ENCODE measurements at places on chromosomes 2 and 18. TPM values are rescaled to one million over a fixed set of nuclear protein-coding genes. Genes with fewer than 3 reads are reported as not detected.

The POTEC gene
- total RNA-seq: not detected

The PRADC1 gene
- total RNA-seq: 19.1 TPM

The CCBE1 gene
- total RNA-seq: 1.8 TPM

The GAD1 gene
- total RNA-seq: 0.57 TPM

The NOSTRIN gene
- 31.4 TPM for total RNA-seq

DNA sequence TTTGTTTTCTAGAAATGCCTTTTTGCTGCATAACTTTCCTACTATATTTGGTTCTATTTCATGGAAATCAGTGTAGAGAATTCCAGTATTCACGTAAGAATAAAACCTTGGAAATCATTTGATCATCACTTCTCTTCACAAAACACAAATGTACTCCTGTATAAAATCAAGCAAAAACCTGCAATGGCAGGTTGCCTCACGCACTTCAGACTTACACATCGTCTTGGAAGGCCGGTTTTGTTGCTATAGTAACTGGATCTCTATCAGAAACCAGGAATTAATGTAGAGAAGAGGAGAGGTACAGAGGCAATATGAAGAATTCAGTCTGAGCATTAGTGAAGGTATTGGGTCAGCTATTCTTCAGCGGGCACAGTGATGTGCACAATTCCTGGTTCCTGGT is 370.7 kb upstream of the CYRIA start:
- DNase-seq: no peak

GRCh38 chr18:40980171-40980570 is 974.9 kb upstream of the PIK3C3 start:
- DNase-seq: no peak

DNA sequence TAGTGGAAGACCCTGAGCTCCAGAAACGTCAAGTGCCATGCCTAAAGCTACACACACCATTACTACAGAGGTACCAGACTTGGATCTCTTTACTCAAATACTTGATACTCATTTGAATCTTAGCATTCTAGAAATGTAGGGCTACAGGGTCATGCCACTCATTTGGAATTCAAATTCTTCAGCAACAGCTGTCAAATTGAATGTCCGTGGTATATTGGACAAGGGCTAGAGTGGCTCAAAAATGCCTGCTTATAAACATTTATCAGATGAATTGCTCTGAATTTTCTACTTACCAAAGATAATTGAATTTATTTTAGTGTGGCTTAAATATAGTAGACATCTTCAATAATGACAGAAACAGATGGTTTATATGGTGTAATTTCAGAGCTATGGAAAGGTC is 669.7 kb downstream of the SLC4A3 start:
- DNase-seq: no peak

- no peak for DNase-seq
These were observed 70.2 kb upstream of the RAPH1 start for GRCh38 chr2:203605302-203605701.

GRCh38 chr2:224933431-224933830 is 108.8 kb downstream of the DOCK10 start:
- DNase-seq: no peak

DNA sequence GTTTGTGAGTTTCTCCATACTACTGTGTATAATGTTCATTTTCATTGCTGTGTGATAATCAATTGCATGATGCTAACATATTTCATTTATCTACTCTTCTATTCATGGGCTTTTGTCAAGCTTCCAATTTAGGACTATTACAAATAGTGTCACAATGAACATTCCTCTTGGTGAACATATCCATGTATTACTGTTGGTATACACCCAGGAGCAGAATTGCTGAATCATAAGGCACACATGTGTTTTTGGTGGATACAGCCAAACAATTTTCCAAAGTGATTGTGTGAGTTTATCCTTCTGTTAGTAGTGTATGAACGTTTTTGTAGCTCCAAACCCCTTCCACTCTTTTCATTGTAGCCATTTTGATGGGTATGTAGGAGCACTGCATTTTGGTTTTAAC is 101.6 kb upstream of the COPS8 start:
- no peak for DNase-seq

DNA sequence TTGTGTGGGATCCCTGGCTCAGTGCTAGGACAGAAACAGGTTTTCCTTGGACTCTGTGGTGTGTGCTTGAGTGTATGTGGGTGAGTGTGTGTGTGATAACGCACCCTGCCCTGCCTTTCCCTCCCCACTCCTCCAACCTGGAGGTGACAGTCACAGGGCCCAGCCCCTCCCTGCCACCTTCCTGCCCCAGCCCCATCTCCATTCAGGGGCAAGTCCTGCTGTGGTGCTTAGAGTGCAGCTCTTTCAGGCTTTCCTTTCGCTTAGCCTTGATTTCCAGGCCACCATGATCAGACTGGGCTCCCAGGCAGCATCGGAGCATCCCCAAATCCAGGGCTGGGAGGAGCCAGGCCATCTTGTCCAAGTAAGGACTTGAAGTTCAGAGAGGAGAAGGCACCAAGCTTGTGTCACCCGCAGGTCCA is 185.2 kb downstream of the ZFP36L2 start:
- DNase-seq: no peak

- no peak for DNase-seq
These were observed 57.3 kb upstream of the FAM117B start for GRCh38 chr2:202577250-202578183.

- DNase-seq: no peak
These were observed 24.6 kb upstream of the TLK1 start for GRCh38 chr2:171185165-171185818.

GRCh38 chr18:63207835-63208234 is 111.7 kb downstream of the BCL2 start:
- no peak for DNase-seq

DNA sequence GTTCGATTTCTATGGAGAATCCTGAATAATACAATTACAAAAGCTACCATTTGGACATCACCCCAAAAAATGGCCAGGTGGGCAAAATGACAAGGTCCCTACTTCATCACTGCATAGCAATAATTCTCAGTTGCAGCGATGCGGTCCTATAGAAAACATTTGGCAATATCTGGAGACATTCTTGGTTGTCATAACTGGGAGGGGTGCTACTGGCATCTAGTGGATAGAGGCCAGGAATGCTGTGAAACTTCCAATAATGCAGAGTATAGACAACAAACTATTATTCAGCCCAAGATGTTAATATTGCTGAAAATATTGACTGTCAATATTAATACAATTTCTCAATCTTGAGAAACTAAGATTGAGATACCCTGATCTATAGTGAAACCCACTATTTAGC is 637.8 kb upstream of the PKDCC start:
- DNase-seq: no peak

DNA sequence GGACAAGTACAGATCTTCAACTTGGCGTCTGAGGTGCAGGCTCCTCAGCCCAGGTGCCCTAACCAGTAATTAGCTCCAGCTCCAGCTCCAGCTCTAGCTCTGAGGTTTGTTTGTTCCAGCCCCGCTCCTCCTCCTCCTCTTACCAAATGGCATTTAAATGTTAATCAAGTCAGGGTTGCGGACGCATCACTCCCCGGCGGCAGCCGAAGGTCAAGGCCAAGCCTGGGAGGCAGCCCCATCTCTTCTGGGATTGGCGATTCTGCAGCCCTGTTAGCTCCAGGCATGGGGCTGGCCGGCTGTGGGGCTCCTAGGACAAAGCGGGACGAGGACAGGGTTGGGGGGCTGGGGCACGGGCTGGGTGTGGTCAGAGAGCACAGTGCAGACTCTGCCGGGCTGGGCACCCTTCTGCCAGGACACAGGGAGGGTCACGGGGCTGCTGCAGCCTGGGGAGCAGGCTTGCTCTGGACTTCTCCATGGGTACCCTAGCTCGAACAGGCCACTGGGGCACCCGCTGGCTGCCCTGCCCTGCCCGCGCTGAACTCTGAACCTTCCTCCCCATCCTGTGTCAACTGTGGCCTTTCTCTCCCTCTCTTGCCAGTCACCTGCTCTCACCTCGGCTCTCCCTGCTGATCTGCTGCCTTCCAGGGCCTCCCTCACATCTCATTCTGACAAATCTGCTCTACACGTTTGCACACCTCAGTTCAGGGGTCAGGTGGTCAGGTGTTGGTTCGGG is 203.3 kb downstream of the CELF4 start:
- no peak for DNase-seq

DNA sequence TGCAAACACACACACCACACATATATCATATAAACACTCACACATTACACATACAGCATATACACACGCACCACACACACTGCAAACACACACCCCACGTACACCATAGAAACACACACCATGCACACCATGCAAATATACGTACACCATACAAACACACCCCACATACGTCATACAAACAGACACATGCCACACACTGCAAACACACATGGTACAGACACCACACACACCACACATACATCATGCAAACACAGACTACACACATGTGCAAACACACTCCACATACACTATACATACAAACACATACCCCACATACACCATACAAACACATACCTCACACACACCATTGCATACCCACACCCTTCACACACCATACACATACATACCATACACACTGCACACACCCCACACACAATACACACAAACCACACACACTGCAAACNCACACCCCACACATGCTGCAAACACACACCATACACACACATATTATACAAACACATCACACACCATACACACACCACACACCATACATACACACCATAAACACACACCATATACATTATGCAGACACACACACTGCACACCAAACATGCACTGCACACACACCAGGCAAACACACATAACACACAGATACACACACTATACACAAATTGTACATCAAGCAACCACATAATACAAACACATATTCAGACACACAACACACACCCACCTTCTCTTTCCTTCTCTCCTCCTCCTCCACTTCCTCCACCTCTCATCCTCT is 120.4 kb downstream of the SEPTIN10 start:
- no peak for DNase-seq

- DNase-seq: no peak
These were observed 90.2 kb downstream of the ZNF521 start for GRCh38 chr18:25261768-25262167.

DNA sequence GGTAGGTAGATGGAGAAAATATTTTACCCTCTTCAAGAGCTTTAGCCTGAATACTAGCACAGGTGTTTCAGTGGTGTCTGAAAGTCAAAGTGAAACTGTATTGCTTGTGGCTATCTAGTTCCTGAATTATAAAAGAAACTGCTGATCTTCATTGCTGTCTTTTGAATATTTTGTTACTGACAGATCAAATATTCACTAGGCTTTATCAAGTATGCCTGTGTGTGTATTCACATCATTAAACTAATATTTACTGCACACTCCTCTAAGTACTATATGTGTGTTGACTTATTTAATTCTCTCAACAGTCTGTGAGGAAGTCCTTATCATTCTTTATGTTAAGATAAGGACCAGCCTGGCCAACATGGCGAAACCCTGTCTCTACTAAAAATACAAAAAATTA is 139.6 kb downstream of the SOCS6 start:
- no peak for DNase-seq

DNA sequence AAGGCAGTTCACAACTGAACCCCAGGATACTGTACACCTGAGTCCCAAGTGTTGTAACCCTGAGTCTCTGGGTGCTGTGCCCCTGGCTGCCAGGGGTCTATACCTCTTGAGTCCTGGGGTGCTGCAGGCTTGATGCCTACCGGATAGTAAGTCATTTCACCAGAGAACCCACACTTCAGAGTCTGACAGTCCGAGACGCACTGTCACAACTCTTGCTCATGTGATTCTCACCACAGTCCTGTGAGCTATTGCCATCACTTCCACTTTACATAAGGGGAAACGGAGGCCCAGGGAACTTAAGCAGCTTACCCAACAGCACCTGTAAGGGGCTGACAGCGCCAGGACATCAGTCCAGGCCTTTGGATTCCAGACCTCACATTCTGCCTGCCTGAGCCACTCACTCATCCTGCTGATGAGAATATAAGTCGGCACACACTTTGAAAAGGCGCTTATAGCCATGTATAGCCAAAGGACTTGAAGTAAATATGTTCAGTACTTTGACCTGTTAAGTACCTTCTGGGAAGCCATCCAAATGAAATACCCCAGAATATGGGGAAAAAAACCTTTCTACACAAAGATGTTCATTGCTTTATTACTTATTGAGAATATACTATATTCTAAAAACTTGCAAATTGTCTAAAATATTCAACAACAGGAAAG is 180.7 kb upstream of the ID2 start:
- DNase-seq: no peak

GRCh38 chr2:211598238-211598637 is 940.4 kb downstream of the ERBB4 start:
- DNase-seq: no peak

DNA sequence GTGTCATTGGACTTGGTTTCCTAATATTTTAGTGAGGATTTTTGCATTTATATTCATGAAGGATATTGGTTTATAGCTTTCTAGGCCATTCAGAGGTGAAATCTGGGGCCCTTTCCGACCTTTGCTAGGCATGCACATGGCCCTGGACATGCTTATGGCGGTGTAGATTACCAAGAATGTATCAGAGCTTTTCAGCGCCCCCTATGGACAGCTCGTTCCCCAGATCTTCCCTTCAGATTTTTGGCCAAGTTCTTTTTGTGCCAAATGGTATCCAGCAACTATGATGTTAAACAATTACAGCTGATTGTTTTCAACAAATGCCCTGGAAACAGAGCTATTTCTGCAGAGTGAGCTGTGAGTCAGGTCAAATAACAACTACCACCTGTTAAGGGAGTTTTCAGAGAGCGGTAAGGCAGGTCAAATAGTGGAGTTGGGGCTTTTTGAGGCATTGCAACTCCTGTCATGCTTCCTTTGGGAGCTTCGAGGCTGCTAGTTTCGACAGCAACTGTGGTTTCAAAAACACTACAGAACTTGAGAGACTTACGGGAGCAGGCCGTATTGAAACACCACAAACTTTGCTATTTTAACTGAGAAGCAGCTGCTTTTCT is 188.3 kb downstream of the ZNF516 start:
- DNase-seq: no peak

- no peak for DNase-seq
These were observed 90.7 kb upstream of the TFCP2L1 start for GRCh38 chr2:121375621-121376159.

GRCh38 chr2:193521523-193521922 is 1326.8 kb upstream of the TMEFF2 start:
- no peak for DNase-seq

DNA sequence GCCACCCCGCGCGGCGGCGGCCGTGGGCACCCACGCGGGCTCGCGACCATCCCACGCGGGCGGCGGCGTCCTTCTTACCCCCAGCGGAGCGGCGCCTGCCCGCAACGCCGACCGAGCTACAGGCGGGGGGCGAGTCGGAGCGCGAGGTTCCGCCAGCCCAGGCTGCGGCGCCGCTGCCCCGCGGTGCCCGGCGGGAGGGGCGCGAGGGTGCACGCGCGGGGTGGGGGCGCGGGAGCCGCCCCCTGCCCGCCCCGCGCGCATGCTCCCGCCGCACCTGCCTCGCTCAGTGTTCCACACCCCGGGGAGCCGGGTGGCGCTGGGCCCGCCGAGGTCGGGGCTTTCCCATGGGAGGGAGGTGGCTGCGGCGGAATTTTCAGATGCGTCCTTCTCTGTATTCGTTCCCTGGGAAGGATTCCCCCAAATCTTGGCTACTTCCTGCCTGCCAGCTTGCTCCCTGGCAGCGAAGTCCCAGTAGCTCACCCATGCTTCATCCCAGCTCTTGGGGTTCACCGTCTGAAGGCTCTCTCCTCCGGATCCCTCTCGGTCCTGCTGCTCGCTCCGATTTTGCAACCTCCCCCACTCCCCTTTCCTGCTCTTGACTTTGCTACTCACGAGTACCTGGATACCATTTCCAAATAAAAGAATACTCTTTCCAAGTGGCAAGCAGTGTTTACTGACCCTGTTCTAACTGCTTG is at the start of gene L3MBTL4:
L3MBTL4 (minus strand) TSS at position 189 of the 695 bp plus-strand sequence. CDS start 103,286 bp downstream, outside the sequence.
- DNase-seq: no peak

Data from ureter (tissue), 1 donor.